ENCODE measurements at places on chromosomes 5 and 9.

DNA sequence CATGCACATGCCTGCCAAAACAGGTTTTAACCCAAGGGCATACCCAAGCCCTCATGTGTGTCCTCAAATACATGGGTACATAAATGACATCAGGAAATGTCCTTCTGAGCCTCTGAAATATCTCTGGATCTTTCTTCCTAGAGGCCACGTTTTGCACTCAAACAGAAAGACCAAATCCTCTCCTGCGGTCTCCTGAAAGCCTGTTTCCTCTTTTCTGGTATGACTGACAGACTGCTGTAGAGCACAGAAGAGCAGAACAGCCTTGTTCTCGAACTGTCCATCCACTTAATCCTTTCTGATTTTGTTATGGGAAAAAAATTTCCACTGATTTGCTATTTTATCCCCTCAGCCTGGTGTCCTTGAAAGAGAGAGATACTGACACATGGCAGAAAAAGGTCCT is 107.2 kb downstream of the ASTN2 start:
- no peak for DNase-seq

DNA sequence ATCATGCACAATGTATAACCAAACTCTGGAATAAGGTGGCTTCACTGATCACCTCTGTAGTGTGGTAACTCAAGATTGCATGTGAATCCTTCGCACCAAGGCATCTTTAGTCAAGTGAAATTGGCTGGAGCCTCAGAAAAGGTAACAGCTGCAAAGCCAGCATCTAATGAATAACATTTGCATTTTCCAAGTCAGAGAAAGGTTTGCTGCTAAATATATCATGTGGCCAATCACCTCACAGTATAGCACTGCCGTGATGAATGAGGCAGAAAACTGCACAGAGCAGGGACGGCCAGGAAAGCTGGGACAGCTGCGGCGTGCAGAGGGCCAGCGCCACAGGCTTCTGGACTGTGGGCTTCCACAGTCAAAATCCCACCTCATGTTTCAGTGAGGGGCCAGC is 18.5 kb downstream of the MRPS27 start:
- no peak for DNase-seq

DNA sequence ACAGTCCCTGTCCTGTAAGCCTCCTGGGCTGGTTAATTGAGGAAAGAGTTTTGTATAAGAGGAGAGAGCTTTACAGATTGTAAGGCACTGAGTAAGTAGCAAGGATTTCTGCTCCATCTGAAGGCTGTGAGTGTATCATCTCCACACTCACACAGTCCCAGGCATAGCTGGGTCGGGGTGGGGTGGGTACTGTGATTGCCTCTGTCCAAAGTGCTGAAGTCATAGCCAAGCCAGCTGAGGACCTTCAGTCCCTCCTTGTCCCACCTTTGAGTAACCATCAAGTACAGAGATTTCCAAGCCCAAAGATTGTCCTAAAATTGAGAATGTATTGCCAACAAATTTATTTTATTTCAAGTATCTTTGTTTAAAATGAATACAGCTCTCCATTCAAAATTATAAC is 5.5 kb upstream of the DNAJB5 start:
- no peak for DNase-seq

DNA sequence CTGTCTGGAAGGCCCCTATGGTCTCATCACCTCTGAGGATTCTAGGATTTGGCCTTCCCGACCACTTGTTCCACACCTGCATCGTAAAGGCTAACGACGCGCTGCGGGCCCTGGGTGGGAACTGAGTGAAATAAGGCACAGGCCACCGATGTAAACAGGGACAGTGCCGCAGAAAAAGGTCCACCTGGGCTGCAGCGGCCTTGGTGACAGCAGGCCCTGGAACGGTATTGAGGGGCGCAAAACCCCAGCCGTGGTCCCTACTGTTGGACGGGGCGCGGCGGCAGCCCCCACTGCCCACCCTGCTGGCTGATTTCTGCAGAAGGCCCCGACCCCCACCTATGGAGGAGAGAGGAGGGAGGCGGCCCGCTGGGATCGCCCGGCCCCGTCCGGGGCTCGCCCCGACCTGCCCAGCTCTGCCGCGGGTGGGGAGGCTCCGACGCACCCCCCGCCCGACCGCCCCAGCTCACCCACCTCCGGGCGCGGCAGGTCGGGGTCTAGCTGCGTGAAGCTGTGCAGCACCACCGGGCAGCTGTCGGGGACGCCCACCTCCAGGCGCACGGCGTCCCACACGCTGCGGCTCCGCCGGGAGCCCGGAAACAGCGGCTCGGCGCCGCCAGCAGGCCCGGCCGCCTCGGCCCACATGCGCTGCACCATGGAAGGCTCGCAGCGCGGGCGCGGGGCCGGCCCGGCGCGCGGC is 391 bp downstream of the RALGDS start:
- no peak for DNase-seq

- no peak for DNase-seq
Observed at GRCh38 chr5:116730706-116731105, 156.1 kb upstream of the SEMA6A start.

- no peak for DNase-seq
Observed at GRCh38 chr9:127848756-127849504, 5.5 kb downstream of the ENG start.

DNA sequence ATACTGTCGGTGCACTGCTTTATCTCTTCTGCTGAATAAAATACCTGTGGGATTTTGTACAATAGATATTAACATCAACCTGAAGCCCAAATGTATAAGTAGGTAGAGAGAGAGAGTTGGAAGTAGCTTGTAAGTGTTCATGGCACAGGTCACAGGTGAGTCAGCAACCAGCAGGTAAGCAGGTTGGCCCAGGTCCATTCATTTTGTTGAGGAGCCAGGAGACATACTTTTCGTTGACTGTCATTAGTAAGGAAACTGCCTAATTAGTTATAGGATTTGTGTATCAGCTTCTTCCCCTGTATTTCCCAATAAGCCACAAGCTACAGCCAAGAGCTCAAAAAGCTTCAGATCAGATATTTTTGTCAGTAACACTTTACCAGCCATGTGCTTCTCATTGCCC is 650.8 kb downstream of the IRX1 start:
- DNase-seq, result no peak

DNA sequence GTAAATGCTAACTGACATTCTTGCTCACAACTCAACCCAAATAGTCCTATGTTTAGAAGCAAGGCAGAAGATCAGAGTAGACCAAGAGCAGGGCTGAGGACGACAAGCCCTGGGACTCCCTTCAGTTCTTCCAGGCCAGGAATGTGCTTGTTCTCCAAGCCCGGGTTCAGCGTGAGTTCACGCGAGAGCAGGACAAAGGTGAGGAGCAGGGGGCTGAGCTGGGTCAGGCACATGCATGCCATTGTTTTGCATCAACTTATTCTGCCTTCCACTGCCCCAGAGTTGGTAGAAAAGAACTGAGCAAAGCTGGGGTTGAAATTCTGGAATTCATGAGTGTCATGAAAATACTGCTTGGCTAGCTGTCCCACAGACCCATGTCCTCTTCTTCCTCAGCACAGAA is 206.5 kb downstream of the PAX5 start:
- DNase-seq, result no peak

- DNase-seq, result no peak
Observed at GRCh38 chr5:119049824-119050449, 20.9 kb upstream of the DMXL1 start.

DNA sequence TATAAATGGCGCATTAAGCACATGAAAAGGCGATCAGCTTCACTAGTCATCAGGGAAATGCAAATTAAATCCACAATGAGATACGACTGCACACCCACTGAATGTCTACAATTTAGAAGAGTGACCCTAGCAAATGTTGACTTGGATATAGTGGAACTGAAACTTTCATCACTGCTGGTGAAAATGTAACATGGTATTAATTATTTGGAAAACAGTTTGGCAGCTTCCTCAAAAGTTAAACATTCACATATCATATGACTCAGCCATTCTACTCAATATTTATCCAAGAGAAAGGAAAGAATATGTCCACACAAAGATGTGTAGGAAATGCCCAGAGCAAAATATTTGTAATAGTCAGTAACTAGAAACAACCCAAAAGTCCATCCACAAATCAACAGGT is 146.5 kb downstream of the LPAR1 start:
- no peak for DNase-seq

- DNase-seq, result no peak
Observed at GRCh38 chr9:110016340-110016739, 191.6 kb downstream of the C9orf152 start.

GRCh38 chr9:35114113-35114839 is 1.4 kb downstream of the ATOSB start:
- DNase-seq, result peak; percentile 64

DNA sequence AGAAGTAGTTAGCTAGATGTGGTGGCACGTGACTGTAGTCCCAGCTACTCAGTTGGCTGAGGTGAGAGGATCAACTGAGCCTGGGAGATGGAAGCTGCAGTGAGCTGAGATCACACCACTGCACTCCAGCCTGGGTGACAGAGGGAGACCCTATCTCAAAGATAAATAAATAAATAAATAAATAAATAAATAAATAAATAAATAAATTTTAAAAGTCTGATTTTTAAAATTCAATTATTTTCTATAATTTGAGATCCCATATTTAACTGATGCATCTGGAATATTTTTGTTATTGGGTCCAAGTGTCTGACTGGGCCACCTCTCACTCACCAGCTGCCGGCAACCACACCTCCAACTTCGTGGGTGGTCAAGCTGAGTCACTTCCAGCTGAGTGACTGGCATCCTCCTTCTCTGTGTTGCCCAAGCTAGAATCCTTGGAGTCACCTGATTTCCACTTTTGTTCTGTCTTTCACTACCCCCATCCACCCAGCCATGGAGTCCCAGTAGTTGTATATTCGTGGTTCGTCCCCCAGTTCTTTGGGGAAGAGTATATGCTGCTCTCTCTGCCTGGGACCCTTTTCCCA is 70.9 kb downstream of the EGFLAM start:
- DNase-seq, result no peak

GRCh38 chr5:51411921-51412325 is 28.7 kb downstream of the ISL1 start:
- no peak for DNase-seq

DNA sequence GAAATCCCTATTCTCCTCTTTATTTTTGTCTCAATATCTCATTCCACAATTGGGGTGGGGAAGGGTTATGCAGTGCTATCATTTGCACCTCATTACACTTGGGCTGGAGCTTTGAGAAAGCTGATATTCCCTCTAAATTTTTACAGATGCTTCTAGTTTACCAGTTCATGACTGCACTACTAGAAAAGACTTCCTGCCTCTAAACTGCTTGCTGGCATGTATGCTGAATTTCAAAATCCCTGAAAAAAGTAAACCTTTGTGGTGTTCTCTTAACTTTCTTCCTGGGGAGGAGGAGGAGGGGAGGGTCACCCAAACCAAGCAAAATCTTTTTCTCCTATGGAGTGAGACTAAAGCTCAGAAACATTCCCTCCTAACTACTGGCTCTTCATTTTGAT is 45.1 kb downstream of the BNC2 start:
- DNase-seq, result no peak

DNA sequence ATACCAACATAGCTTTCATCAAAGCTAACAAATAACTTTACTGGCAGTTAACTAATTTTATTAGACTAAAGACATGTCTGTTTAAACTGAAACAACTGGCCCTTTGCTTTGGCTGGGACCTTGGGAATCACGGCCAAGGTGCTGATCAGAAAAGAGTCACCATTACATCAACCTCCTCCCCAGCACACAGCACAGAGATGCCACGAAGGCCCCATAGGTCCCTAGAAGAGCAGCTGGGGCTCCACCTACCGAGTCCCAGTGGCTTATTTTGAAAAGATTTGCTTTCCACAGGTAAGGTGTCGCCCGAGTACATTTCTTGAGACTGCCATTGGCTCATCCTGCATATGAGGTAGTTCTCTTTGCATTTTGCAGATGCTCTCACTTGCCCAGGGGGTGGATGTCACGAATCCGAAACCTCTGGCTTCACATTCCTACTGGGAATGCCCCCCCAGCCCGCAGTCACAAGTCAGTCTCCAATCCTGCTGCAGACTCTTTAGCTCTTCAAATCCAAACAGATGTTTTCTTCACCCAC is 18.8 kb upstream of the HSD17B3 start:
- DNase-seq, result no peak

DNA sequence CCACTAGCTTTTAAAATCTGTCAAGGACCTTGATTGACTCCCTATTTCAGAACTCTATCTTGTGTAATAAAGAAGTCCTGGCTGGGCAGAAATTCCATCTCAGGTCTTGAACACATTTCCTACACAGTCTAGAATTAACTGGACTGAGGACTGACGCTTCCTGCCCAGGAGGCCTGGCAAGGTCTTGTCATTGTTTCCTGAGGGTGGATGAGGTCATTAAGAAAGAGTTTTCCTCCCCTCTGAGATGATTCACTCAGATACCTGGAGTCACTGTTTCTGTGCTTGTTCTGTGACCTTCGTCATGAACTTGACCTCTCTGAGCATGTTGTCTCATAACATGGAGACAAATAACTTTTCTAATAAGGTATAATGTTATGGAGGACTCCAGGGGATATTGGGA is 10.0 kb downstream of the MTAP start:
- no peak for DNase-seq

- no peak for DNase-seq
Observed at GRCh38 chr5:74105126-74105780, 479.3 kb downstream of the ARHGEF28 start.

DNA sequence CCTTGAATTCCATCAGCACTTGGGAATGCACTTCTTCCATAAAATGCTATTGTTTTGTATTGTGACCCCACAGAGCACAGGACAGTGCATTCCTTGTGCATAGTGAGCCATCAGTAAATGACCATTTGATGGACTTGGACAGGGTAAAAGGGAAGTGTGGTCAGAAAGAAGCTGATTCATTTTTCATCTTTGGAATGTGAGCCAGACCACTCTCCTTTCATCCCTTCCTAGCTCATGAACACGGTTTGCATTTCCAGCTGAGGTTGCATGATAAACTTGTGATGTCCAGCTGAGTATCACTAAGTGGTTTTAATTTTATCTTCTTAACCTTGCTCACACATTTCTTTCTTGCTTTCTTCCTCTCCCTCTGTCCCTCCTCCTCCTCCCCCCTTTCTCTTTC is 101.3 kb downstream of the NUDT12 start:
- no peak for DNase-seq

- peak; percentile 45 for DNase-seq
Observed at GRCh38 chr9:128724744-128725211, 851 bp upstream of the ZDHHC12 start.

DNA sequence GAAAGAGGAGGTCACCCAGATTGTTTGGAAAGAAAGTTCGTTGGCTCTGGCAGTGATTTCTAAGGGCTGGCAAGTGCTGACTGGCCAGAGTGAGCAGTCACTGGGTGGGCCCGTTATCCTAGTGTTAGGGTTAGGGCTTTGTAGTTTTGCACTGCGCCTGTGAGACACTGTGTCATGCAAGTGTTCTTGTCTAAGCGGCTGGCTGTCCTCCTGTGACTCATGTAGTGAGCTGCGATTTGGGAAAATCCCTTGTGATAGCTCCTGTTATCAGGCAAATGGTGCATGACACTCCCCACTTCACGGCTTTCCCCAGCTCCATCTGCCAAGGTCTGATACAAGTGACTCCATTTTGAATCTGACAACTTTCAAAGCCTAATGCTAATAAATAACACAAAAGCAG is 526.0 kb upstream of the ADAMTS16 start:
- no peak for DNase-seq

DNA sequence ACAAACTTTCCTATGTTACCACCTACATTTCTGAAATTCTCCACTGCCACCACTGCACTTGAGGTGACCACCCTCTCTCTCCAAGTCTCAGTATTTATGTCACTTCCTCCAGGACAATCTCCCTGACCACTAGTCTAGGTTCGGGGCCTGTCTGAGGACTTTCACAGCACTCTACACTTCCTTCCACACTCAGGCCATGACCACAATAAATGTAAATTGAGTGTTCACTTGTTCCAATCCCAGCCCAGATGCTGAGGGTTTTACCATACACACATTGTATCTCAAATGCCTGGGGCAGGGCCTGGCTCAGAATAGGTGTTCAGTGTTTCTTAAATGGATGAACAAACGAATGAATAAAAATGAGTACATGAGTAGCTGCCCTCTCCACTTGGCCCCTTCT is 26.9 kb upstream of the CCNG1 start:
- no peak for DNase-seq

Measured in stimulated activated CD4-positive, alpha-beta T cell treated with anti-CD3 and anti-CD28 coated beads, Interleukin-4, amount 100 ng/mL, for 48 hours (primary cell).